AG10803 (cell line): ENCODE measurements at places on chromosomes 11 and 22.

DNA sequence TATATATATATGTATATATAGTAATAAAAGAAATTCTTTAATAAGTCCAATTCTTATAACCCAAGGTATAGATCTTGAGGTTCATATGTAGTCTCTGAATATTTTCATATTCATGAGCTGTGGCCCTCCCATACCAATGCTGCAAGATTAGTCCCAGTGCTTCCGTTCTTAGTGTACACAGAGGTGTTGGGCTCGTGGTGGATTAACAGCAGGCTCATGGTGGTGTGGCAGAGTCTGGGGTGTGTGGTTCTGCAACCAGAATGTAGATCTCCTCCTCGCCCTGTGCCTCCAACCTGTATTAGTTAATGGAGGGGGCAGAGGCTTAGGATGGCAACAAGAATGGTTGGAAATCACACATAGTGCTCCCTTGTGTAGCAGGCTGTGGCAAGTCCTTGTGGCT is 16.8 kb downstream of the PRDM10 start:
- no peak for DNase-seq

DNA sequence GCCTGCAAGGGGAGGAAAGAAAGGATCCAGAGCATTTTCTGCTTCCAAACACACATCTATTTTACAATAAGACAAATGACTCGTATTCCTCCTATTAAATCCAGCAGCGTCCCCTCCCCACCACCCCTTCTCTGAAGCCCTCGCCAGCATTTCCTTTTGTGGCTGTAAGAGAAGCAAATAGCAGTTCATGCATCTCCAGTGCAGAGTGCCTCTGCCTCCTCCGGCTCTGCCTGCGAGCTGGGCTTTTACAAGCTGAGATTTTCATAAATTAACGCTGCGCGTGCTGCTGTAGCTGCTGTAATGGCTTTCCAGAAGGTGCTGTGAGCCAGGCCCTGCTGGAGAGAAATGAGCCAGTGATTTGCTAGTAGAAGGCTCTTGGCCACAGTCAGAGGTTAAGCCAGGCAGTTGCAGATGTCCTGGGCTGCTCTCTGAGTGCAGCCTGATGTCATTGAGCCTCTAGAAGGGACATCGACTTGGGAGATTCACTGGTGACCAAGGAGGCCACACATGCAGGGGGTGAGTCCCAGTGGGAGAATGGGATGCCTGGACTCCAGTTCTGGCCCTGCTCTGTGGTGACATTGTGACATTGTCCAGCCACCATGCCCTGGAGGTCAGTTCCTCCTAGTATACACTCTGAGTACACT is 134.5 kb upstream of the NAV2 start:
- peak; percentile 74 for DNase-seq

DNA sequence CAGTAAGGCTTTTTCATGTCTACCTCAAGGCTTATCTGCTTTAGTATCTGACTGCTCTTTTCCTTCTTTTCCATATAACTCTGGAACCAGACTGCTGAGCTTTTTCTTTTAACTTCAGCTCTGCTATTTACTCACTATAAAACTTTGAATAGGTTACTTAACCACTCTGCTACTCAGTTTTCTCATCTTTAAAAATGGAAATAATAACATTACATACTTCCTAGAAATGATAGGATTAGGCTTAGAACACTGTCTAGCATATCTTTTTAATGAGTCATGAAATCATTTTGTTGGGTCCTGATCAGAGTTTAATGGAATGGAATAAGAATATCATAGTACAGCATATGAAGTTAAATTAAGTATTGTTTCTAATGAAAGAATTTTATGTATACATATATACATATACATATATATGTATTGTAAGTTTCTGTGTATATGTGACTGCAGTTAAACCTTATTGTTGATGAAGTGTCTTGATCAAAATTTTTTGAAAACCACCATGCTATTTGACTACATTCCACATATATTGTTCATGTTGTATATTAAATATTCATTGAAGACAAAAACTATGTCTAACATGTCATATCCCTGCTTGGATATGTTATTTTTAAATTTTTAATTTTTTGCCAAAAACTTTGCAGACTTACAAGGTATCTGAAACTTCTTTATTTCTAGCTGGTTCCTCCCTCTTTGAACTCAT is 120.2 kb downstream of the METTL15 start:
- DNase-seq, result peak; percentile 24

- no peak for DNase-seq
Observed at GRCh38 chr11:69542314-69543168, 61.1 kb downstream of the LINC01488 start.

- no peak for DNase-seq
Observed at GRCh38 chr11:73663604-73664495, 17.5 kb downstream of the PLEKHB1 start.

DNA sequence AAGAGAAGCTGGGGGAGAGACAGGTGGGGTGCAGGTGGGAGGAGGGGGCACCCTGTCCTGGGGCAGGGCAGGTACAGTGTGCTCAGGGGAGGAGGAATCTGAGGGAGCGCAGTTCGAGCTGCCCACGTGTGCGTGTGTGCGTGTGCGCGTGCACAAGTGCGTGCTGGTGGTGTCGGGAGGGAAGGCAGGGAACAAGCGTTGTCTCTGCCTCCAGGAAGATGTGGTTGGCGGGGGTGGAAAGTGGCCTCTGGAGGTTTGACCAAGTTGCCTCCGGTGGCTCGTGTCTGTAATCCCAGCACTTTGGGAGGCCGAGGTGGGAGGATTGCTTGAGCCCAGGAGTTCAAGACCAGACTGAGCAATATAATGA is 49.9 kb upstream of the THY1 start:
- DNase-seq, result no peak

GRCh38 chr11:102837156-102837555 is 6.3 kb downstream of the MMP3 start:
- DNase-seq, result peak; percentile 74

DNA sequence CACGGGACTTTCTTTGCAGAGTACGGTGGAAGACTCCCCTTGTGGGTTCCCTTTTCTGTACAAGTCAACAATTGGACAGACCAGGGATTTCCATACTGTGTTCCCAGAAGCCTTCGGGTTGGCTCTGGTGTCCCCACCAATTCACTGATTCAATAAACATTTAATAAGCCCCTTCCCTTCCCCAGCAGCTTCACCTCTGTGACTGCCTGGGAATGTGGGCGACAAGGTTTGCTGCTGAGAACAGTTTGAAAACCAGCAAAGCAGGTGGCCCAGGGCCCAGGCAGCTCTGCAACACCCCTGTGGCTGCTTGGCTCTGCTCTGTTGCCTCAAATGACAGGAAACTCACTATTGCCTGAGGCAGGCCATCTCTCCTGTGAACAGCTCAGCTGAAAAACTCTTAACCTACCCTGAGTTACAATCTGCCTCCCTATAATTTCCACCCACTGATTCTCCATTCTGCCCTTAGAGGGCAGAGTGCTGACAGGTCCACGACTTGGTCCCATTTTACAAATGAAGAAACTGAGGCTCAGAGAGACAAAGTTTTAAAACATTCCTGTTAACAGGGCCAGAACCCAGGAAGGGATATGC is 10.4 kb downstream of the ADORA2A start:
- DNase-seq, result peak; percentile 16

DNA sequence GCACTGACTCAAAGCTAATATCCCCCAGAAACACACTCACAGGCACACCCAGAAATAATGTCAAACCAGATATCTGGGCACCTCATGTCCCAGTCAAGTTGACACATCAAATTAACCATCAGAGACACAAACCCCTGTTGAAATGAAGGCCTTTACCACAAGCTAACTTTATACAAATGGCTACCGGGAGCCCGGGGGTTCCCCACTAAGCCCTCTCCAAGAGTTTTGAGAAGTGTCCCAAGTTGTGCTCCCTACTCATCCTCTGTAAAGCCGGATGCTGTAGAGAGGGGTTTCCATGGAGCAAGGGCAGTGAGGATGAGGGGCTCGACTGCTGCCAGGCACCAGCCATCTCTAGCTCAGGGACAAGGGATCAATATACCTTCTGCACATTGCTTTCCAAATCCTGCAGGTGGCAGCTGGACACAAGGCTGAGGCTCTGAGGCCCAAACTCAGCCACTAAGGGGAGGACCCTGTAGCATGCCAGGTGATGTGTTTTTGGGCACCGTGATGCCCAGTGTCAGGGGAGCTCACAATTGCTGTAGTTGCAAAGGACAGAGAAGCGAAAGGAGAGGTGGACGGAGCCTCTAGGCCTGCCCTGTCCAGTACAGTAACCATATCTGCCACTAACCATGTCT is 145.7 kb downstream of the TTC17 start:
- DNase-seq, result peak; percentile 11

- no peak for DNase-seq
Observed at GRCh38 chr22:48676266-48677167, 1151.2 kb downstream of the BRD1 start.

DNA sequence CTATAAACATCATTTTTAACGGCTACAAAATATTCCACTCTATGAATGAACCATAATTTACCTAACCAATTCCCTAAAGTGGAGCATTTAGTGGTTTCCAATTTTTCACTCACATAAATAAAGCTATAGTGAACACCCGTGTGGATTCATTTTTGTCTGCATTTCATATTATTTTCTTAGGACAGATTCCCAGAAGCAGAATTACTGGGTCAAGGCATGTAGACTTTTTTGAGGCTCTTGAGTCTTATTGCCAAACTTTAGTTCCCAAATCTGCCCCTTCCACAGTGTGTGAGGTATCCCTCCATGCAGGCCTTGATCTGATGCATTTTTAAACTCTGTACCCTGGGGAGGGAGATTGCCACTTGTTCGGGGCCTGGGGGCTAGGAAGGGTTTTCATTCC is 198.2 kb downstream of the TENM4 start:
- DNase-seq, result no peak

GRCh38 chr11:133497477-133498140 is 34.7 kb downstream of the OPCML start:
- no peak for DNase-seq

DNA sequence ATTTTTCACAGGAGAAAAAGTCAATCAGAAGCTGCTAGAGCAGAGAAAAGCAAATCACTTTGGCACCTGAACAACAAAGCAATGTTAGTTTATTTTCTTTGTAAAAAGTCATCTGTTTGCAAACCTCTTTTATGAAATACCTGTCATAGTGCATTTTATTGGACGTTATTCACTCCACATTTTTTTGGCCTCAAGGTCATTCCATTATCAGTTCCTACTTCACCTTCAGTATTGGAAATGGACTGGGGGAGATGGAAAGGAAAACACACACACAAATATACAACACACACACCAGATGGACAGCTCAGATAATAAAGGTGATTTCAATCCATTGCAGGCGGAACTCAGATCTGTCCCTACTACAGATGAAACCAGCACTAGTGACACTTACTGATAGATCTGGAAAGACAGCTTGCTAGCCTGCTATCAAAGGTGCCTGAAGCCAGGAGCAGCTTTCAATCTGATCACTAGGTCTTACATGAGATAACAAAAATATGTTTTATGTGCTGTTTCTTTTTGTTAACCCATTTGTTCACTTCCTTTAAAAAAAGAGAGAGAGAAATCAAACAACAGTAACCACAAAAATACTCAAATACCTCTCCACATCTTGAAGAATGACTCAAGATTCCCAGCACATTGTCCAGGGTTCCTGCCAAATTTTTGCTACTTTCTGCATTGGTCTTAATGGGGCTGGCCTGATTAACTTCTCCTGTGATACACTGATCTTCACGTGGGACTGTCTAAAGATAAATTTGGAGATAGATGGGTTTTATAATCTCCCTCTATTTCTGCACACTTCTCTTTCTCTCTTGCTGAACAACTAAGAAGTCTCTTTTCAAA is 844.3 kb upstream of the TENM4 start:
- peak; percentile 5 for DNase-seq

DNA sequence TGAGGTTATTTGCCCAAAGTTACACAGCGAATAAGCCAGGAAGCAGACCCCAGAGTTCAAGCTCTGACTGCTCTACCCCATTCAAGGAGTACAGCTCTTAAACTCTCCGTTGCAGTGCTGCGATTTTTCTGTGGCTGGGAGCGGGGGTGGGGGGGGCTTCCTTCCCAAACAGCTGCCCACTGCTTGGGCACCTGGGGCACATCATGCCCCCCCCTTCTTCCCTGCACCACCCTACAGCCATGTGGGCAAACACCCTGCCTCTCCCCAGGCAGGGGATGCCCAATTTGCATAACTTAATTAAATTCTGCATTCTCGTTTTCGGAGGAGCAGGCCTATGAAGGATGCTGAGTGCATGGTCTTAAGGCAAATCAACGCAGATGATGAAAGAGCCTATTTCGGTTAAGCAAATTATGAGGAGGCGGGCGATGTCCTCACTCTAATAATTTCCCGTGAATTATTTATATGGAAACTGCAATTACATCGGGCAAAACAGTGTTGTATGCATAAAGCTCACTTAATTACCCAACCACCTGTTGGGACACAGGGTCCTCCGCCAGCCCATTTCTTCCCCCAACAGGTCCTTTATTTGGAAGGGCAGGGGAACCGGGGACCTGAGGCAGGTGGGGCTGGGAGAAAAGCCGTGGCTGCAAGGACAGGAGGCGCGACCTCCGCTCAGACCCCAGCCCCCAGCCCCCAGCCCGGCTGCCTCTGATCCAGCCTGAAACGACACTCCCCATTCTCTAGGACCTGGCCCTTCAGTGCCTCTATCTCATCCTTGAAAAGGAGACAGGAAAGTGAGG is 610.5 kb downstream of the BUD13 start:
- no peak for DNase-seq

GRCh38 chr11:124359566-124359965 is 24.7 kb downstream of the OR8B2 start:
- DNase-seq, result no peak

GRCh38 chr11:106468086-106468485 is 390.6 kb downstream of the AASDHPPT start:
- DNase-seq, result peak; percentile 22

GRCh38 chr22:30210235-30210909 is 36.2 kb downstream of the LIF start:
- DNase-seq, result no peak

DNA sequence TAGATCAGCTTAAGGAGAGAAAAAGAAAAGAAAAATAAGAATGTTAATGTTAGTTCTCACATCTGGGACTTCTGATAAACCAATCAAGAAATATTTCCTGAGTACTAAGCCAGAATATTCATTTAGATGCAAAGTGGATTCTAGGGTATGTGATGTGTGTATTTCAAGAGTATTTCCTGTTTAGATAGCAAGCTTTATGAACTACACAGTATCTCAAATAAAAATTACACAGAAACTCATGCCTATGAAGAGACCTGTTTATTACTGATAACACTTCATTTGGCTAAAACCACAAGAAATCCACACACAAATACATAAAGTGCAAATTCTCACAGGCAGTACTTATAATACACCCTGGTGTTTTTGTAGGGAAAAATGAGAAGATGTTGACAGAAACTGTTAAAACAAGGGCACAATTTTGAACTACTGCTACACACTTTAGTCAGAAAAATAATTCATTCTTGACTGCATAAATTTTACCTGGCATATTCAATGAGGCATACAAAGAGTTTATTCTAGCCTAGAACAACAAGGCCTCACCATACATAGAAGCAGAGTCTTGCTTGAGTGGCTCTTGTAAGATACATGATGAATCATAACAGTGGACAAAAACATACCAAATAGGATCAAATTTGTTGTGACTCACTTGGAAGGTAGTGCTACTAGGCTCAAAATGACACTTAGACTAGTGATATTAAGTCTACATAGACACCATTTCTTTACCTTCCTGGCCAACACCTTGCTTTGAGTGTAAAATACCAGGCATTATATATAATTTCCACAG is 18.8 kb upstream of the P4HA3 start:
- DNase-seq, result peak; percentile 40

GRCh38 chr11:106708348-106708747 is 309.9 kb downstream of the GUCY1A2 start:
- no peak for DNase-seq

GRCh38 chr11:24609192-24610119 is 112.6 kb downstream of the LUZP2 start:
- DNase-seq, result no peak
